ENCODE measurements at places on chromosomes 7 and 10.

DNA sequence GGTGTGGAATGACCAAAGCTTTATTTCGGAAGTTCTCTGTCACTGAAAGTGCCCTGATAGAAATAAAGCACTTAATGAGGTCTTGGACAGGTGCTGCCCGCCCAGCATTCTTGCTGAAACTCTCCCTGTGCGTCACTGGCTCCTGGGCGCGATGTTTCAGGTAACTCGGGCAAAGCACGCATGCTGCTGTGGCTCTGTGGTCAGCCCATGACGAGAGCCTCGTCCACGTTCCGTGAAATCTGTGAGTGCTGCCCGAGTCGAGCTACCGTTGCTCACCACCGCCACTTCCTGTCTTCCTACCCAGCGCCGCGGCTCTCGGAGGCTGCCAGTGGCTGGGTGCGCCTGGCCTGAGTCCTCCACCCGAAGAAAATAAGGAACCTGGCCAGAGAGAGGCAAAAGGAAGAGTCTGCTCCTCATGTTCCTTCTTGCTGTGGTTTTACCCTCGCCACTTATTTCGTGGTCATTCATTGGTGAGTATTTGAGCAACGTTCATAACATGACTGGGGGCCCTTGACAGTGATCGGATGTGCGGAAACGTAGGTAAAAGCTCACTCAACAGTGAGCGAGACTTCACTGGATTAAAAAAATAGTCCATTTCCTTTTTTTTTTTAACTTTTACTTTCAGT, 95.5 kb downstream of the MAP3K8 start:
- DNase-seq = peak; percentile 56

DNA sequence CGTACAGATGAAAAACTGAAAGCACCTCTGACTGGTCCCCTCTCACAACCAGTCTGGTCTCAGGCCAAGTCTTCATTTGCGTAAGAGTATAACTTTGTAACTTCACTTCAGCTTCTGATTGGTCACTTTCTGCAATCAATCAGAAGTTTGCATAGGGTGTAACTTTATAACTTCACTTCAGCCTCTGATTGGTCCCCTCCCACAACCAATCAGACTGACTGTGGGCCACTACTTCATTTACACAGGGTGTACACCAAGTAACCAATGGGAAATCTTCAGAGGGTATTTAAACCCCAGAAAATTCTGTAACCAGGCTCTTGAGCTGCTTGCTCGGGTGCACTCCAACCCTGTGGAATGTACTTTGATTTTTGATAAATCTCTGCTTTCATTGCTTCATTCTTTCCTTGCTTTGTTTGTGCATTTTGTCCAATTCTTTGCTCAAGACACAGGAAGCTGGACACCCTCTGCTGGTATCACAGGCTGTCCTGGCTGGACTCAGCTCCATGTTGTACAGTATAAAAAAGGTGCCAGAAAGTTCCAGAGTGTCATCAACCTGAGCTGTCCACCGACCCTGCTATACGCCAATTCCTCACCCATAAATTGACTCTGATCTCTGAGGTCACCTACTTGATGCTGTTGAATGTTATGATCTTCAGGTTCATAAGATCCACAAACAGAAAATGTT, 74.5 kb downstream of the COBL start:
- DNase-seq = no peak

DNA sequence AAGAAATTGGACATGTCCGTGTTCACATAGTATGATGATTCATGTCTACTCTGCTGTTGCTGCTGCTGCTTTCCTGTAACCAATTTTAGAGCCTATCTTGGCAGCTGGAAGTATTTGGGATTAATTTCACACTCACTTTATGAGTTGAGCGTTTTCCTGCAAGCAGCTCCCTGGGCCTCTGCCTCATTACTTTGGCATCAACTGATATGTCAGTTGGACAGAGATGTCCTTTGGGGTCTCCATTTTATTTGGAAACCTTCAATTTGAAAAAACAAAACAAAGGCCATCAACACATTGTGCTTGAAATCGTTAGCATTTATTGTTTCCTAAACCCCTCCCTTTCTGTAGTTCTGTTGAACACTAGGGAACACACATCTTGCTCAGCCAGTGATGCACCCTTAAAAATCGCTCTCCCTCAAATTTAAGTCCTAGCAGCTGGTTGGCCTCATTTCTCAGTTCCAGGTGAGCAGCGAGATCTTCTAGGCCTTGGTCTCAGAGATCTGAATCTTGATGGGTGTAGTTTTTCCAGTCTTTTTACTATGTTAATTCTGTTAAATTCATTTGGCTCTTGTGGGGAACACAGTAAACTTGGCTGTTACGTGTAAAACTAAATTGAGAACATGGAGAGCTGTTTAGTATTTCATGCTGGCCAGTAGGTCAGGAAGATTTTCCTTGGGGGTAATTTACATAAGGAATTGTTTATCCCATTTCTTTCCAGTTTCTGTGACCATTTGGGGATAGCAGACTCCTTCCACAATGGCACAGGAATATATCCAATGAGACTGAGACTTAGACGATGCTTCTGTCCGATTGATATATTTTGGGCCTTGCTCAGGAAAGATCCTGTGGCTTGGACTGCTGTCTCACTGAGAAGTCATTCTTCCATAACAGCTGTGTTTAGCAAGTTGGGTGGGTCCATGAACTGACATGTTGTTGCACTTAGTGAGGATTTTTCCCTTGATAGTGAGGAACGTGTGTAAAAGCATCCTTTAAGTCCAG, 371.6 kb downstream of the BBS9 start:
- DNase-seq = no peak

DNA sequence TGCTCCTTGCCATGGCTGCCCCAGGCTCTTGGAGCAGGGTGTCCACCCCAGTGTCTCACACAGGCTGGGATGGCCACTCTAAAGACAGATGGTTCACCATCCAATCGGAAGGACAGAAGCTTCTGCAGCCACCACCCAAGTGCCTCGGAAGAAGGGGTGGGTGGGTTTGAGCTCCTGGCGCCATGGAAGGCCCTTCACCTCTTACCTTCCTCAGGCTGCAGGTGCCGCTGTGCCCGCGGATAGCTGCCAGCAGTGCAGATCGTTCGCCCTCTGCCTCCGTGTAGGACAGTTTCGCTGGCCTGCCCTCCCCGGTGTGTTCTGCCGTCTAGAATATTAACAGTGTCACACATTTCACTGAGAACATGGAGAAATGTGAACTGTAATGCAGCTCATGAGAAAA, 243.6 kb upstream of the GRB10 start:
- DNase-seq = no peak

- DNase-seq = no peak
These were observed 151.8 kb upstream of the CELF2 start for GRCh38 chr10:10865913-10866312.

GRCh38 chr10:34739915-34740314, 75.2 kb downstream of the PARD3 start:
- no peak for DNase-seq

DNA sequence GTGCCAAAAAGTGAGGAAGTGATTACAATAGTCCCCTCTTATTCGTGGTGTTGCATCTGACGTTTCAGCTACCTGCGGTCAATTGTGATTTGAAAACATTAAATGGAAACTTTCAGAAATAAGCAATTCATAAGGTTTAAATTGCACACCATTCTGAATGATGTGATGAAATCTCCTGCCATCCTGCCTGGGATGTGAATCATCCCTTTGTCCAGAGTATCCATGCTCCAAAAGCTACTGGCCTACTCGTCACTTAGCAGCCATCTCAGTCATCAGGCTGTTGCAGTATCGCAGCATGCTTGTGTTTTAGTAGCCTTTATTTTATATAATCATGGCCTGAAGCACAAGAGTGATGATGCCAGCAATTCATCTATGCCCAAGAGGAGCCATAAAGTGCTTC, 97.7 kb upstream of the CDCA7L start:
- no peak for DNase-seq

GRCh38 chr10:69248117-69248730, 28.1 kb downstream of the HKDC1 start:
- no peak for DNase-seq

- no peak for DNase-seq
These were observed 1209.8 kb upstream of the CELF2 start for GRCh38 chr10:9807846-9808245.

GRCh38 chr10:101759309-101760247, 16.3 kb downstream of the FGF8 start:
- no peak for DNase-seq

DNA sequence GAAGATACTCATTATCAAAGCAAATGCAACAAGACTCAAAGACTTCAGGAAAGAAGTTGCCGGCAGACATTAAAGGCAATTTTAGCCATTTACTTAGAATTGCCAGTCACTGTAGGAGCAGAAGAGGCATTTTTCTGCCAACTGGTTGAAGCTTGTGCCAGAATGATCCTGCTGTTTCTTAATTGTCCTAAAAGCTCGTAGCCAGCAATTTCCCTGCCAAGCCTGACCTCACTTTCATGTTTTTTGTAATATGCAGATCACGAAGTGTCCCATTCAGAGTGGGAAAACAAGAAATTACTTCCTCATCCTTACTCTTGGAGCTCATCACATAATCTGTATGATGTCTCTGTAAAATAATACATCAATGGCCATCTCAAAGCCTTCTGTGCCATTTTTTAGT, 130.9 kb upstream of the ANKRD1 start:
- no peak for DNase-seq

DNA sequence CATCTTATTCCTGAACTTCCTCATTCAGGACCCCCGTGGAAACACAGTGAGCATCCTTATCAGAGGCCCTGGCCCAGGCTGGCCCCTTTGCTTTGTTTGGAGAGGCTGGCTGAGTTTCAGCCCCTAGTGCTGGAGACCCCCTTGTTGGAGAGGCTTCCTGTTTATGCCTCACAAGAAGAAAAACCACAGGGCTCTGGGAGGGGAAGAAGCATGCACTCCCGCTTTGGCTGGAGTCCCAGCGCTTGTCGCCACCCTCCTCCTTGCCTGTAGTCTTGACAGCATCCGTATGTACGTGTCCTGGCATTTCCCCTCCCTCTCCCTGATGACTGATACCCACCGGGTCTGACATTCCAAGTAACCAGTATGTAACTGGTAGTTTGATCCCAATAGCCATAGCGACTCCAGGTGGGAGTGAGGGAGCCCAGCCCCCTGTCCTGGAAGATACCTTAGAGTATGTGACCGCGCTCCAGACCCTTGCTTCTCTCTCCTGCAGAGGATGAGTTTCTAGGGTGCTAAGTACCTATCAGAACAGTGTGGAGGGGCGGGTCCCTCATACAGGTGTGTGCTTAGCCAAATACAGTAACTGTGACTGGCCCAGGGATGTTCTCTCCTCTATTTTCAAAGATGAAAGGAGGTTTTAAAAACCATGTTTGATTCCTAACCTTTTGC, 6.9 kb upstream of the ATP6V0E2 start:
- no peak for DNase-seq

- no peak for DNase-seq
These were observed 55.6 kb downstream of the NRF1 start for GRCh38 chr7:129667116-129667515.

DNA sequence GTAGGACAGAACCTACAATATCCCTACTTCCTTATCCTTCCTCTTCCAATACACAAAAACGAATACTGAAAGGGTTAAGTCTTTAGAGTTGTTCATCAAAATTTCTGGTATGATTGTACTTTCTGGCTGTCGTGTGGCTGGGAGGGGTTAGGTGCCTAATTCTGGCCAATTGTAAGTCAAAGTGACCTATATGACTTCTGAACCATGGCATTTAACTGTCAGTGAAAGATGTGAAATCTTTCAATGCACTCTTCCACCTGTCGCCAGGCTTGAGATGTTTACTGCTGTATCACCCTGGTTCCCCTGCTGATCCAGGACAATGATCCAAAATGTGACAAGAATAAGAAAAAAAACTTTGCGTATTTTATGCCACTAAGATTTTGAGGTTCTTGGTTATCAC, 20.8 kb downstream of the EPC1 start:
- DNase-seq = no peak

DNA sequence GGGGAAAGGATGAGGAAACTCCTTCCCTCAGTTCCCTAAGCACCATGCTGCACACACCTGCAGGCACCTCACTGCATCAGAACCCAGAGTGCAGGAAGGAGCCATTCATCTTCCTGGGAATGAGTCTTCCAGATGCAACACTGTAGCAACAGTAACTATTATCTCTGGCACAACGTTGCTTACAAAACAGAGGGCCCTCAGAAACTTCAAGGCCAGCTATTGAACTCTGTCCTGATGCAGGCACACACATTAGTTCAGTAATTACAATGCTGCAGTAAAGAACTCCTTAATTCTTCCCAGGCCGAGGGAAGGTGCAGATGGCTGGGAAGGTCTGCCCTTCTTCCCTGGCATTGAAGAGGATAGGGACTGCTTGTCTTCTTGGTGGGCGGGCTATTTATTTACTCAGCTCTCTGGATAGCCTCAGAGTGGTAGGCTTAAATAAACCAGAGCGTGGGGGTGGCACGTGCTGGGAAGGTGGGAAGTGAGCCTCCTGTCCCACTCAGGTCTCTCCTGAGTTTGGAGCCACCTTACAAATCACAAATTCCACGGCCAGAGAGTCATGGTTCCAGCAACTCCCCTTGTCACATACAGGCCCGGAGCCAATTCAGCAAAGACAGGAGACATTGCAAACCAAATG, 125.1 kb upstream of the JCAD start:
- no peak for DNase-seq
